ENCODE measurements at places on chromosomes 2 and 18.
A peak's percentile ranks its signal among the peaks of the same experiment; 100 is the strongest.

DNA sequence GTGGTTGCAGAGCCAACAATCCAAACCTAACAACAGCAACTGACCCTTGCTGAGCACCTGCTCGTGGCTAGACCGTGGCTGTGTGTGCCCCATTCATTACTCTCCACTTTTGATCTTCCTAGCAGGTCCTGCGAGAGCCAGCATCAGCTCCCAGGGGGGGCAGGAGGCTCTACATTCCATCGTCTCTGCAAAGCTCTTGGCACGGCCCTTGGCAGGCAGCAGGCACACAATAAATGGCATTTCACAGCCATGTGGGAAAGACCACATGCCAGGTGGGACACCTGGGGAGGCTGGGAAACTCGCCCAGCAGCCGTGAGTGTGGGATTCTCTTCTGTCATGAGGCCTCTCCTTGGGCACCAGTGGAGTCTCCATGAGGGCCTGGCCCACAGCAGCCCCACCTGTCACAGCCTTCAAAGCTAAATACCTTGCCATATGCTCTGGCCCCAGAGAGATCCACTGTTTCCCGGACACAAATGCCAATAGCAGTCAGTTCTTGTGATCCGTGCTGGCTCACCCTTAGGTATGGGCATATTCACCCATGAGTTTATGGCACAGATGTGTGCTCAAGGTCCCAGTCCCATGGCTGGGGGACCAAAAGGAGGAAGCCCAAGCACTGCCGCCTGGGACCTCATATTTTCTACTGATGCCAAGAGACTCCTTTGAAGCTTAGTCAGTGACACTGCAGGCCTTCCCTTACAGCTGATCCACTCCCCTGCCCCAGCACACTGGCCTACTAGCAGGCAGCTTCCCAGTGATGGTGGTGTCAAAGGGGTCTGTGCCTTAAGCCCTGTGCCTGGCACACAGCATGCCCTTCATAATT is 6.8 kb upstream of the TEX51 start:
- DNase-seq: no peak

- DNase-seq: no peak
Measured at GRCh38 chr2:122263746-122264145, 508.3 kb downstream of the TSN start.

DNA sequence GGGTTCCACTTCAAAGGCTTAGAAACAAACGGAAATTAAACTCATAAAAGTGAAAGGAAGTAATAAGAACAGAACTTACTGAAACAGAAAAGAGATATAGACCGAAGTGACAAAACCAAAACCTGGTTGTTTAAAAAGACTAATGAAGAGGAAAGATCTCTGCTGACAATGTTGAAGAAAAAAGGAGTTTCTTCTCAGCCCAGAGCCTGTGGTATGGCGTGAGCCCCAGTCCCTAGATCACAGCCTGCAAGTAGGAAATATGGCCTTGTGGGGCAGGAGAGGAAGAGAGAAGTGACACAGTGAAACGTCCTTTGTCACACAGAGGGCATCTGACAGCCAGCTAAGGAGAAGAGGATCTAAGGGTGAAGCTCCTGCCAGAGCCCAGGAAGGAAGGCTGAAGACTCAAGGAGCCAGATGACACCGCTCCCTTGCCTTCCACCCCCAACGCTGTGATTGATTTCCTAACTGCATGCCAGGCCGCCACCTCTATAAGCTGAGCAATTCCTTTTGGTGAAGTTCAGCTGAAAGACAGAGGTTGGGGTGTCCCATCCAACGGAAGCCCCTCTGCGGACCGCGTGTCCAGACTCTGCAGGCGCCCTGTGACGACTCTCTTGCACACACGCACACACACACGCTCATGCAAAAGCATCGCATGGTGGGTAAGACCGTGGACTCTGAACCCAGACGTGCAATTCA is 141.1 kb downstream of the HDAC4 start:
- no peak for DNase-seq

DNA sequence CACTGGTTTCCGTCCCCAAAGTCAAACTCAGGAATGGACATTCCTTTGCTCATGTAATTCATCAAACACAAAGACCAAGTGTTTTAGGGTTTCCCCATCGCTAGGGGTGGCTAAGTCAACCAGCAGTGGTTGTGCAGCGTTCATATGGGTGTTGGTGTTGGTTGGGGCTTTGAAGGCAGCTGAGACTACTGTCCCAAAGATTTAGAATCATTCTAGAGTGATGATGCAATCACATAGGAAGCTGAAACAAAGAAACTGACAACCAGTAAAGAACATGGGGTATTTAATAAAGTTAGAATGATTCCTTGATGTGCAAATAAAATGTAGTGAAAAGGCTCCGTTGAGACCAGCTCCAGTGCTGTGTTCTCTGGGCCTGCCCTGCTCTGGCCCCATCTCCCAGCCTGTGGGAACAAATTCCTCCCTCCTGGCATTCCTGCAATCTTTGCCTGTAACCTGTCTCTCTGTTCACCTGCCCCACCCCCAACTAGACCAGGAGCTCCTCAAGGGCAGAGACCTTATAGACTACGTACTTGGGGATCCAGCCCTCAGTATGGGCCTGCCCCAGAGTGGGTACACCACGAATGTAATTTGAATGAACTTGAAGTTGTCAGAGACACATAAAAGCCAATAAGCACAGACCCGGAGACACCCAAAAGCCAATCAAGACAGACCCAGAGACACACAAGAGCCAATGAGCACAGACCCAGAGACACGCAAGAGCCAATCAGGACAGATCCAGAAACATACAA is 191.7 kb upstream of the TWIST2 start:
- no peak for DNase-seq

- DNase-seq: no peak
Measured at GRCh38 chr2:18379870-18380269, 180.6 kb downstream of the RDH14 start.

GRCh38 chr2:393711-394696 is 106.1 kb upstream of the ALKAL2 start:
- no peak for DNase-seq

GRCh38 chr2:40190457-40190856 is 261.4 kb downstream of the SLC8A1 start:
- DNase-seq: no peak

GRCh38 chr2:1004398-1004797 is 53.7 kb downstream of the SNTG2 start:
- no peak for DNase-seq

DNA sequence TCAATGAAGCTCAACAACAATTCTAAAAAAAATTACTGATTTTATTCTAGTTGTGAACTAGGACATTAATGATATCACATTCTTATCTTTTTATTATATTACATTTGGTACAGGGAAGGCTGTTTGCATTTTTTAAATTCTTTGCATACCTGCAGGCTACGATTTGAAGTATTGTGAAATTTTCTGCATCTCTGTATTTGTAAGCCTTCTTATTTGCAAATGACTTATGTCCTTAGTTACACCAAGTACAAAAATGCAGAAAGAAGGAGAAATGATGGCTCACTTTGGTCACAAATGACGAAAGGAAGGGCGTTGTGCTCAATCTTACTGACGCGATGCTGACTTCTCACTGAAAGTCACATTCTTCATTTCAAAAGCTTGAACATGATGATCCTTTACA is 227.5 kb upstream of the SOX11 start:
- DNase-seq: no peak

DNA sequence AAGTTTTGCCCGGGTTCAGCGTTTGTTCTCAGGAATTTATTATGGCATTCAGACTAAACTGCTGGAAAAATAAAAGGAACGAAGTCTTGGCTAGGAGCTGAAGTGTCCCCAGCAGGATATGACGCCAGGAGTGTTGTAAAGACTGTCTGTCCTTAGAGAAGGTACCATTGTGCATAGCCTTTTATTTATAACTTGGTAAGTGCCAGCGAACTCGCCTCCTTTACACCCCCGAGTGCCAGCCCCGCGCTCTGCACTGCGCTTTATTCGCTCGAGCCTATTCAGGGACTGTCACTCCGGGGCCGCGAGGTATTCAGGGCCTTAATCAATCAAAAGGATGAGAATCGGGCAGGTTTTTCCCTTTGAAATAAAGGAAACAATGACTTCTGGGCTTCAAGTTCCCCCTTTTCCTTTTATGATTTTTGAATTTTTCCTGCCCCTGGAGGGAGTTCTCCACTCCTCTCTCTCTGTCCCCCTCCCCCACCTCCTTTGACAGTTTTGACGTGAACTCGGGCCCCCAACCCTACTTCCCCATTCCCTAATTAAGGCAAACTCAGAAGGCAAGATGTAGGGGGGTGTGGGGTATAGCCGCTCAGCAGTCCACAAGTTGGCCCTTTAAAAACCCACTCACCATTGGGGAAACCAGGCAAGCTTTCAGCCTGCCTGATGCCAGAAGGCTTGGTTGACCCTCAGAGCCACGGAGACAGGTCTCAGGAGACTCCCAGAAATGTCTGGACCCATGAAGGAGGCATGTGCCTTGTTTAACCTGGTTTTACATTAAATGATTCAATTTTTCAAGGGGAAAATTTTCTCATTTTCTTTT is 1.3 kb upstream of the PAX3 start:
- DNase-seq: no peak

DNA sequence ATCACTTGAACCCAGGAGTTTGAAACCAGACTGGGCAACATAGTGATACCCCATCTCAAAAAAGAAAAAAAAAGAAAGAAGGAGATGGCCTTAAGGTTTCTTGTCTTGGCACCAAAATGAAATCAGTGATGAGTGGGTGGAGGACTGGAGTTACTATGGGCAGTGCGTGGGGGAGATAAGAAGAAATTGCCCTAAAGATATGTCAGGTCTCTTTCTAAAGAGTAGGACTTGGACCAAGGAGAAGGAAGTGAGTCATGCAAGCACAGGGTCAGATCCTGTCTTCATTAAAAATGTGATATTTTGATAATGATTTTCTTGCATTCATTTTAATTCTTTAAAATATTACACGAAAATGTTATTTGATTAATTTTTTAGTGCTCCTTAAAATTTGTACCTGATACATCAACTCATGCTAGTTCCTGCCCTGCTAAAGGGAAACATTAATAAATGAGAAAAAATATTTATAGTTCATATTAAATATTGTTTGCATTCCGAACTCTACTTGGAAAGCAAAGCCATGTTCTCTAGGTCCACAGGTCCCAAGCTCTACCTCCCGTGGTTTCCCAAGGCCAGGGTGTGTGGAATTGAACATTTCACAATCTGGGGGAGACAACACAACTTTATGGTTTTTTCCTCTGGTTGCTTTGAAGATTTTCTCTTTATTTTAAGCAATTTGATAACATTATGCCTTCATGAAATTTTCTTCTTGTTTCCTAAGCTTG is 62.6 kb upstream of the CTLA4 start:
- no peak for DNase-seq

DNA sequence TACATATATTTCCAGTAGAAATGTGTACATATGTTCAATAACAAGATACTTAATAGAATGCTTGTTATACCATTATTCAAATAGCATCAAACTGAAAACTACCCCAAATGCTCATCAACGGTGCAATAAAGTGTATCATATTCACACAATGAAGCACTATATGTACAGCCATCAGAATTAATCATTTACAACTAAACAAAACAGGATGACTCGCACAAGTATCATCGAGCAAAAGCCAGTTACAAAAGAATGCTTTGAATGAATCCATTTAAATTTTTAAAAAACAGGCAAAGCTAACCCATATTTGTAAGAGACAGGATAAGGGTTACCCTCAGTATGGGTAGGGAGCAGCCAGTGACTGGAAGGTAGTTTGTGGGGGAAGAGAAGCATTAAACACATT is 132.8 kb upstream of the PDE1A start:
- no peak for DNase-seq

GRCh38 chr2:64945973-64946768 is 43.0 kb upstream of the SLC1A4 start:
- DNase-seq: no peak

DNA sequence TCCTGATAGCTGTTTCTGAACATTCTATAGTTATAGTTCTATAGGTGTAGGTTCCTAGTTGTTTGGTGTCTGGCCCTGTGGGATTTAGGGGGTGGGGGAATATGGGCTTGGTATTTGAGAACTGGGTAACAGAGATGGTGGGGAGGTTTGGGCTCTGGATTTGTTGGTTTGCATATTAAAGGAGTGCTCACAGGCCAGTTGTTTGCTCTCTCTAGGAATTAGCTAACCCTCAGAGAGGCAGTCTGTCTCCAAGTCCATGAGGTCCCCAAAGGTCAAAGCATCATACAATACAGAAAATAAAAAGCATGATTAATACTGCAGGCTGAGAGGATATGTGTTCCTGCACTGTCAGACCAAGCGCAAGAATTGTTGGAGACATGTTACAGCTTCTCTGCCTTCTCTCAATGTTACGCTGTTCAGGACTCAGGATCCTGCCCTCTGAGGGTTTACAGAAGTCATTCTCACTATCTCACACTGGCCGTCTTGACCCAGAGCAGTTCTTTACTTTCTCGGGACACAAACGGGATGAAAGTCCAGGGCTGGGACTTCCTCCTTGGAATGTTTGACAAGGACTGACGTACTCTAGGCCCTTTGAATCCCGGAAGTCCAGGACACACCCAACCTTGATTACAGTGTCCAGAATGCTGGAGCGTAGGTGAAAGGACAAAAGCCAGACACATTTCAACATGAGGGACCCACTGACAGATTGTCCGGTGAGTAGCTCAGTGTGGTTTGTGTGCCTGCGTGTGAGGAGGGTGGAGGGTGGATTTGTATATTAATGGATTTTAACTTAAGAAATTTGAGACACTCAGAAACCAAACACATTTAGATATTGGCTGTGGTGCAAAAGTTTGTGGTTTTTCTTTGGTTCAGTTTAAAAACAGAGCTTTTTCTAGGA is at the start of gene NOSTRIN:
TSS of gene NOSTRIN (plus strand) at position 677 of the 898 bp plus-strand sequence. CDS start at position 687, 10 bp downstream.
- DNase-seq: no peak

- DNase-seq: no peak
Measured at GRCh38 chr18:49612515-49613033, 50.7 kb downstream of the LIPG start.

DNA sequence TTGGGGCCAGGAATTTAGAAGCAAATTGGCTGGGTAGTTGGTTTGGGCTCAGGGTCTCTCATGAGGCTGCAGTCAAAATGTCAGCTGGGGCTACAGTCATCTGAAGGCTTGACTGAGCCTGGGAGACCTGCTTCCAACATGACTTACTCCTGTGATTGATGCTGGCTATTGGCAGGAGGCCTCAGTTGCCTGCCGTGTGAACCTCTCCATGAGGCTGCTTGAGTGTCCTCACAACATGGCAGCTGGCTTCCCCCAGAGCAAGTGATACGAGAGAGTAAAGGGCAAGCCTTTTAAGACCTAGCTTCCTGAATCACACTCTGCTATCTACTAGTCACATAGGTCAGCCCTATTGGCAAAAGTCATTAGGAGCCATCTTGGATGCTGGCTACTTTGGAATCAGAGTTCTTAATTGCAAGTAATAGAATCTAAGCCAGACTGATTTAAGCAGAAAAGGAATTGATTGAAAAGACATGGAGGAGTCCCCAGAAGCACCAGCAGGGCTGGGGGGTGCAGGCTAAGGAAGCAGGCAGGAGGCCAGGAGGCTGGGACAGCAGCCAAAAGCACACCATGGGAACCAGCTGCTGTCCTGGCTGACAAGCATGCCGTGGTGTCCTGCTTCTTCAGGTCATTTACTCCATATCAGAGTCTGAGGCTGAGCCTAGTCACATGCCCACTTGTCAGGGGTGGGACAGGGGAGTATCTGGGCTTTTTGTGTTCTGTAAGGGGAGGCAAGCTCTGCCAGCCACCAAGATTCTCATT is 7.8 kb upstream of the GIGYF2 start:
- peak; percentile 23 for DNase-seq
